ENCODE measurements at places on chromosomes 12 and 14. TPM values are rescaled to one million over a fixed set of nuclear protein-coding genes. Genes with fewer than 3 reads are reported as not detected.

KLRK1 gene
- total RNA-seq: 14.7 TPM

DPF3 gene
- total RNA-seq: 0.98 TPM

KRT85 gene
- total RNA-seq: not detected

MYH6 gene
- not detected for total RNA-seq

MAP3K9 gene
- total RNA-seq: 12.7 TPM

Data from upper lobe of left lung (tissue), 6 donors.